ENCODE measurements at places on chromosomes 11 and 22.

DNA sequence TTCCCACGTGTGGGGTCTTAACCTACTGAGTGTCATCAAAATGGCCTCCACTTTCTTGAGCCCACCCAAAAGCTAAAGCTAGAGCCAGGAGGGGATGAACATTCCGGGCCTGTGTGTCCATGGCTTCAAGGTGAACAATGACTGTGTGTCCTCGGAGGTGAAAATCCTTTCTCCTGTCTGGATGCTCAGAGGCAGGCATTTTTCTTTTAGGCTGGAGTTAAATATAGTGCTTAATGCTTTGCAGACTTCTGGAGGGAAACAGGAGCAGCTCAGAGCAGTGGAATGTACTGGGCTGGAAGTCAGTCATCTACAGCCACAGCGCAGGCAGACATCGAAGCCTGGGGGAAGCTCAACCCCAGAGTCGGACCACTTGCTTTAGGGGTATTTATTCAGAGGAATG, 68.6 kb upstream of the TMEM45B start:
- ATAC-seq: no peak

DNA sequence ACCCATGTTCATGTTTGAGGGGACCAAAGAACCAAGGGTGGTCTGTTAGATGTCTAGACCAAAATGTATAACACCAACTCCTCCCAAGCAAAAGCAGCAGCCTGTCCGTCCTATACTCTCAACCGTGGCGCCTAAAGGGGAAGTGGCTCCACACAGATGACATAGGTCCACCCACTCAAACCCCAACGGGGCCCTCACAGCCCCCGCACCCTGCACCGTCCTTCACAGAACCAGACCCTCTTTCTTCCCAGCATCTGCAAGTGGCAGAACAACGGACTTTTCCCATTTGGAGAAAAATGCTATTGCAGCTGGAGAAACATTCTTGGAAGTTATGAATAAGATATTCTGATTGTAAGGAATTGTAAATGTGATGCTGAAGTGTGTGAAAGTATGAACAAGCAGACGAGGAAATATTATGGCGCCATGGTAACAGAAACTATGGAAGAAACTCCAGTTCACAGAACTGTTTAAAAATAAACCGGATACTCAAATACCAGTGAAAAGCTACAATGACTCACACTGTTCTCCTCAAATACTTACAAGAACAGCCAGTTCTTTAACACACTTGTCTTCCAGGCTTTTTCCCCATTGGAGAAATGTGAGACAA, 76.5 kb upstream of the ARFGAP3 start:
- peak; percentile 71 for ATAC-seq

DNA sequence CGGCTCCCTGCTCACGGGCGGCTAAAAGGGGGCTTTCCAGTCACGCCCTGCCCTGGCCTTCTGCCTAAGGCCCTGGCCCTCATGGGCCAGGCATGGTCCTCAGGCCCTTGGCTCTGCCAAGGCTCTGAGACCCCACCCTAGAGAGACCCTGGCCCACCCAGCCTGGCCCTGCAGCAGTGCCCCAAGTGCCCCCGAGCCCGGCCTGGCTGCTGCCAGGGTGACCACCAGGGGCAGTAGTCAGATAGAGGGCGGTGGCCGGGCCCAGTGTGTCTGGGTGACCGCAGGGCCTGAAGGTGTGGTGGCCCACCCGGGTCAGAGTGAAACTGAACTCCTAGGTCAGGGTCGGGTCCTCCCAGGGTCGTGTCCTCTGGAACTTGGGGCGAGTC, 29.4 kb upstream of the CCDC188 start:
- no peak for ATAC-seq

DNA sequence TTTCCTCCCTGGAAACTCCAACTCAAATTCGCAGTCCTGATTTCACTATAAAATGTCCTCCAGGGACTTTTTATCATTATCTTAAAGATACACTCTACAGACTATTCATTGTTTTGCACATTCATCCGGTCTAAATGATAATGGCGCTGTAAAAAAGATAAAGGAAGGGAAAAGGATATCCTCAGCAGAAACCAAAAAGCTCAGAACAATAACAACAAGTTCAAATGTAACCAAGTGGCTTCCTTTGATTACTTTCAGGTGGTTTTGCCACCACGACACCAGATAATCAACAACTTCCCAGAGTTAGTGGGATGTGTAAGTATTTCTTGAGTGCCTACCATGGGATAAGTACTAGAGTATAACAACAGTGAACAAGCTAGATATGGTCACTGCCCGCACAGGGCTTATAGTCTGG, 26.3 kb downstream of the PRCP start:
- no peak for ATAC-seq

DNA sequence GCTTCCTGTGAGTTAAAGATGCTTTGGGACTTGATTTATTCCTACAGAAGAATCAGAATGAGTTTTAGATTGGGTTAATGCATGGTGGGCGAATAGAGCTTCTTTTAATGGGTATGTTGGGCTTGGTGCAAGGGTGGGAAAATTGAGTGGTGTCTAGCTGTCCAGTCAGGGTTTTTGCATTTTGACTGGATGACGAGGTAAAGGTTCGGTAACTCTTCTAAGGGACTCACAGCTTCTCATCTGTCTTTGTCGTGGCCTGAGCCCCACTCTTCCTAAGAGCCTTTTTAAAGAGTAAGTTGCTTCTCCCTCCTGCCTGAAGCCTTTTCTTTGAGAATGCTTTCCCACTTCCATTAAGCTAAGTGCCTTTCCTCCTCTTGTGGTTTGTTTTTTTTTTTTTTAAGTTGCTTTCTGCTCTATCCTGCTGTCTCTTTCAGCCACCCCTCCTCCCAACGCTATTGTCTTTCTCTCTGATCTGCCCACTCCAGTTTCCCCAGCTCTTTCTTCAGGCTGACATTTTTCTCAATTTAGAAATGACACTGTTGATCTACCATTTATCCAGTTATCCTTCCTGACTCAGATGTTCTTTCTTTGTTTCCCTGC, 1.1 kb downstream of the DPF2 start:
- ATAC-seq: no peak

DNA sequence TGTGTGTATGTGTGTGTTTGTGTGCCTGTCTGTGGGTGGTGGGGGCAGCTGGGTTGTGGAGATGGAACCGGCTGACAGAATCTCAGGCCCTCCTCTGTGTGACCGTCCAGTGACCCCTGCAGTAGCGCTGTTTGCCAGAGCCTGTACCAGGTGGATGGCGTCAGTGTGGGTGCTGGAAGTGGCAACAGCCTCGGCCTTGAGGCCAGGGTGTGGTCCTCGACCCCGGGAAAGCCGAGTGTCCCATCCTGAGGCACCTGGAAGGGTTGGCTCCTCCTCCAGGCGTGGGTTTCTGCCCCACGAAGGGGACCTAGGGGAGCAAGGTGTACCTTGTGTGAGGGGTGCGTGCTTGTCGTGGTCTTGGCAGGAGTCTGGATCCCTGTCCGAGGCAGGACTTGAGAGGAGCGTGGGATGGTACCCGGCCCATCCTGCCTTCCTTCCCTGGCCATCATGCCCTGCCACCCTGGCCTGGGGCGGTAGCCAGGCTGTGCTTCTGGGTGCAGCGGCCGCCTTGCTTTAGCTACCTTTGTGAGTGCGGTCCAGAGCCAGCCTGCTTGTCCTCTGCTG, 16.5 kb downstream of the TPCN2 start:
- ATAC-seq: no peak

DNA sequence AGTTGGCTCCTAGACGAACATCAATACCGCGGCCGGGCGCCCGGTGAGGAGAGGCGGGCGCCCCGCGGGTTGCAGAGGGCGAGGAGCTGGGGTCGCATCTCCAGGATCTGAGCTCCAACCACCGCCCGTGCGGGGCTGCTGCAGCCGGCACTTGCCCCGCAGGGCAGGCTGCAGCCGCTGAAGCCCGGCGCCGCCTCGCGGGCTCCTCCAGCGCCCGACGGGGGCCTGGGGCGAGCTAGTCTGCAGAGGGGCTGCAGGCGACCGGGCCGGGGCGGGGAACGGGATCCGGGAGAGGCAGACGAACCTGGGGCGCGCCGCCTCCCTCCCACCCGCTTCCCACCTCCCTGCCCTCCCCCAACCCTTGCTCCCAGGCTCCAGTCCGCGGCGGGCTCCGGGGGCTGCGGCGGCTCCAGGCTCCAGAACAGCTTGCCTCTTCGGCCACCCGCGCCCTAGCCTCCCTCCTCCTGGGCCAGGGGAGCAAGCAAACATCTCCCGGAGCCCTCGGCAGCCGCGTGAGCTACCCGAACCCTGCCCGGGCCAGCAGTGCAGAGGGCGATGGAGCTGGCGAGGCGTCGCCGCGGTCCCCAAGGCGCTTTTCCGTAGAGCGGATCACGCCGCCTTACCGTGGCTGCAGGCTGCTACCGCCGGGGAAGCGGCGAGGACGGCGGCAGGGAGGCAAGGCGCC, 802 bp downstream of the TENM4 start:
- ATAC-seq: peak; percentile 21

GRCh38 chr22:27381552-27381951, 420.0 kb downstream of the MN1 start:
- peak; percentile 47 for ATAC-seq

DNA sequence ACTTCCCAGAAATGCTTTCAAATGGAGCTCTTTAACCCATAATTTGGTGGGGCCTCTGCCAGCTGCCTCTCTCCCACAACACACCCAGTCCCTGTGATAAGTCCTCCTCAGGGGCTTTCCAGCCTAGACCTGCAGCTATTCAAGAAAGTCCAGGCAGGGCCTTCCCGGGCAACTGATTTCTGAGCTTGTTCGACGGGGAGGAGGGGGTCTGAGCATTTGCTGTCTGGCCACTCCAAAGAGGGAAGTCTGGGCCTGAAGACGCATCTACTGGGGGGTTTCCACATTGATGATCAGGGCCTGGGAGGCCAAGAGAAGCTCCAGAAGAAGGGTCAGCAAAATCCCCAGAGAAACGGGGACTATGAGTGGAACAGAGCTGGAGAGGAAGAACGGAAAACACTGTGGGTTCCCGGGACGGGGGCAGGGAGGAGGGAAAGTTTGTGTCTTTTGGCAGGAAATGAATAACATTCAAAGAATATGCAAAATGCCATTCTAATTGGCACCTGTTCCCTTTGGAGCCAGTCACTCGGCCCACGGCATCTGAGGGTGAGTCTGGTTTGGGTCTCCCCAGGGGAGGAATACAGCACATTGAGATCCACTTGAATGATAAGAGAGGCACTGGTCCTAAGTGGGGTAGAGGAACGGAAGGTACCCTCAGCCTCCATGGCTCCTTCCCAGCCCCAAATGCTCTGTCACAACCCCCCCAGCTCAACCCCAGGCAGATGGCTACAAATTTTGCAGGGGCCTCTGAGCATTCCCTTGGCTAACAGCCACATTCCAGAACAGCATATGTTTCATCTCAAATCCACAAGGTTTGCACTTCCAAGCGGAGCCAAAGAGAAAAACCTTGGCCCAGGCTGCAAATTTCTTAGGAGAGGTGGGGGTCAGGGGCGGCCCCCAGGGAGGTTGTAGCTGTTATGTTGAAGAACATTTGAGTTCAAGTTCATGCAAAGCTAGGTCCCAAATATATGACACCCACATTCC, 72.0 kb downstream of the RPUSD4 start:
- ATAC-seq: peak; percentile 47

DNA sequence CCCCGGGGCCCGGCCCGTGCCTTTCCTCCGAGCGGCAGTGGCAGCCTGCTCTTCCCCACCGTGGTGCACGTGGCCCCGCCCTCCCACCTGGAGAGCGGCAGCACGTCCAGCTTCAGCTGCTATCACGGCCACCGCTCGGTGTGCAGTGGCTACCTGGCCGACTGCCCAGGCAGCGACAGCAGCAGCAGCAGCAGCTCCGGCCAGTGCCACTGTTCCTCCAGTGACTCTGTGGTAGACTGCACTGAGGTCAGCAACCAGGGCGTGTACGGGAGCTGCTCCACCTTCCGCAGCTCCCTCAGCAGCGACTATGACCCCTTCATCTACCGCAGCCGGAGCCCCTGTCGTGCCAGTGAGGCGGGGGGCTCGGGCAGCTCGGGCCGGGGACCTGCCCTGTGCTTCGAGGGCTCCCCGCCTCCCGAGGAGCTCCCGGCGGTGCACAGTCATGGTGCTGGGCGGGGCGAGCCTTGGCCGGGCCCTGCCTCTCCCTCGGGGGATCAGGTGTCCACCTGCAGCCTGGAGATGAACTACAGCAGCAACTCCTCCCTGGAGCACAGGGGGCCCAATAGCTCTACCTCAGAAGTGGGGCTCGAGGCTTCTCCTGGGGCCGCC, 11.9 kb downstream of the C22orf31 start:
- ATAC-seq: no peak

DNA sequence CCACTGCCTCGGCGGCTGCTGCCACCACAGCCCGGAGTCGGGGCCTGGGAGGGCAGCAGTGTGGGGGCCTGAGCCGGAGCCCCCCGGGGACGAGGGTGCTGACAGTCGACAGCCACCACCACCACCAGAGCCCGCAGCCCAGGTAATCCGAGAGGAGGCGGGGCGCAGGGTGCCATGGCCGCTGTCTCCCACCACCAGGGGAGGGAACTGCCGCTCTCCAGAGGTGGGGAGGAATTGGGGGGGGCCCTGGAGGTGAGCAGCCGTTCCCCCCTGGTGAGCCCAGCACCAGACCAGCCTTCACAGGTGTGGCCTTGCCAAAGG, 12.6 kb downstream of the TRIOBP start:
- no peak for ATAC-seq

DNA sequence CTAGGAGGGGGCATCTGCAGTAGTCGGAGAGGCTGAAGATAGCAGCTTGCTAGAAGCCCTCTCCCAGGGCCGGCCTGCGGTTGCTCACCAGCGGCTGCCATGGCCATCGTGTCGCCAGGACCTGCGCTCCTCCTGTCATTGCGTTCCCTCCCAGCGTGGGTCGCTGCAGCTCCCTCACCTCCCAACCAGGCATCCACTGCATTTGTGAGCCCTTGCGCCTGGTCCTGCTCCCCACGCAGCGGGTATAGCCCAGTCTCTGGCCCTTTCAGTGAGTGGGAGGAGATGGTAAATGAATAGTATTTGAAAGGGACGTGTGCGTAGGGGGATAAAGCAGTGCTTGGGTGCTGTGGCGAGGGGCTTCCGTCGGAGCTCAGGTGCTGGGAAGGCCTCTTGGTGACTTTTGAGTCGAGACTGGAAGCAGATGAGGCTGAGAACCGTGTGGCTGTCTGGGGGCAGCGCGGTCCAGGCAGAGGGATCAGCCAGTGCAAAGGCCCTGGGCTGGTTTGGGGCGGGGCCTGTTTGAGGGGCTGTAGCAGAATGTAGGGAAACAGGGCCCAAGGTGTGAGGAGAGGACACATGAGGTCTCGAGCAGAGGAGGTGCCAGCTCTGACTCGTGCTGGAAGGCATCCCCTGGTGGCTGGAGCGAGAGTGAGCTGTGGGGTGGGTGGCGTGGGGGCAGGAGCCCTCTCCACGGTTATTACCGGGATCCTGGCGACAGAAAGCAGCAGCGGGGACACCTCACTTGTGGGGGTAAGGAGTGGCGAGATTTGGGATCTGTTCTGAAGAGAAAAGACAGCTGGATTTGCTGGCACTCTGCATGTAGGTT, 39.3 kb downstream of the LRP5 start:
- ATAC-seq: no peak

- ATAC-seq: peak; percentile 7
Observed at GRCh38 chr22:41305646-41306045, 4.3 kb downstream of the ZC3H7B start.

All from motor neuron (in vitro differentiated cells).